Activated T-helper 9 cell treated with anti-CD3 and anti-CD28 coated beads, Interleukin-2, amount 50 U/mL, for 16 hours (primary cell): ENCODE measurements at places on chromosomes 7 and 10.

- no peak for DNase-seq
These were observed 24.6 kb upstream of the FOXL3 start for GRCh38 chr7:265192-265997.

GRCh38 chr10:110059925-110060324 lies 52.1 kb downstream of the ADD3 start:
- no peak for DNase-seq

DNA sequence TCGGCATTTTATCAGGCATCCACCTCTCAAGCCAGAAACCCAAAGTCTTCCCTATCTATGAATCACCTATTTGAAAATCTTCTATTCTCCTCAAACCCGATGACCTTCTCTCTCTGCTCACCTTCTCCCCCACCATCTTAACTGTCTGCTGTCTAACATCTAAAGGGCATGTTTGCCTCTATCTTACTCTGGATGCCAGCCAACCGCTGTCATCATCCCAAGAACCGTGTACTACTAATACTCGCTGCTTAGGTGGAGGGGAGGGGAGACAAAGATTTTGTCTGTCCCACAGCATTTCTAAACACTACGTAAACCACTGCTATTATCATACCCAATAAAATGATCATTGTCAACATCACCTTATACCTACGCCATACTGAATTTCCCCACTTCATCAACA lies 29.5 kb downstream of the PAXIP1 start:
- DNase-seq, result no peak

GRCh38 chr7:155237730-155238129 lies 59.9 kb upstream of the INSIG1 start:
- DNase-seq, result no peak

GRCh38 chr7:45661302-45661995 lies 87.3 kb downstream of the ADCY1 start:
- no peak for DNase-seq

GRCh38 chr10:110751850-110752249 lies 107.7 kb downstream of the RBM20 start:
- no peak for DNase-seq

DNA sequence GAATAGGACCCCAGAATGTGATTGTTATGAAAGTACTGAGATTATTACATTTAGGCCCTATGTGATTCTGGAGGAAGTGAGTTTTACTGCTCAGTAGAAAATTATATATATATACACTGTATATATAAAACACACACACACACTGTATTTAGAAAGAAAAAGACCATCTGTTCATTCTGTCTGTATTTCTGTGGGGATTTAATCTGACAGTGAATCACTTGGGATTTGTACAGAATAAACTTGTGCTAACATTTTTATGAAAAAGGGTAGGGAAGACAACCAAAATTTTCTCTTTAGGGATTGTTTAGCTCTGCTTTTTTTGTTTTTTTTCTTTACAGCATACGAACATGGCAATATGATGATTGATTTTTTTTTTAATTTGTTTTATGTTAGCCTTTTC lies 142.7 kb downstream of the EXOC4 start:
- no peak for DNase-seq

GRCh38 chr7:34060196-34060947 lies 155.0 kb downstream of the BMPER start:
- no peak for DNase-seq

DNA sequence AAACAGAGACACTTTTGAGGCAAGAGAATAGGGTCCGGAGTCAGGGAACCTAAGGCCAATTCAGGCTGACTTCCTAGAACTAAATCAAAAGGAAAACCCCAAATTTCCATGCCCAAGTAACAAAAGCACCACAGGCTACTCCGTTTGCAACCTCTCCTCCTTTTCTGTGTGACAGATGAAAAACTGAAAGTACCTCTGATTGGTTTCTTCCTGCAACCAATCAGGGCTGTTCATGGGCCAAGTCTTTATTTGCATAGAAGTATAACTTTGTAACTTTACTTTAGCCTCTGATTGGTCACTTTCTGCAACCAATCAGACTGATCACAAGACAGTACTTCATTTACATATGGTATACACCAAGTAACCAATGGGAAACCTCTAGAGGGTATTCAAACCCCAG lies 239.9 kb upstream of the KCND2 start:
- no peak for DNase-seq

GRCh38 chr7:37337522-37337921 lies 111.1 kb downstream of the ELMO1 start:
- no peak for DNase-seq

GRCh38 chr7:42495256-42495655 lies 258.2 kb upstream of the GLI3 start:
- DNase-seq, result no peak
